Left ventricle myocardium inferior (tissue), 1 donor: ENCODE measurements at places on chromosomes 6 and 20. TPM values are rescaled to one million over a fixed set of nuclear protein-coding genes. Genes with fewer than 3 reads are reported as not detected.

The HLA-DMA gene
- 15.8 TPM for total RNA-seq

The AGPAT1 gene
- 43.0 TPM for total RNA-seq

The WDR27 gene
- 9.1 TPM for total RNA-seq

The EBF4 gene
- total RNA-seq, result 4.9 TPM

The GPR63 gene
- 1.0 TPM for total RNA-seq

The BNIP5 gene
- total RNA-seq, result not detected

The SLC32A1 gene
- not detected for total RNA-seq

The MCHR2 gene
- total RNA-seq, result not detected

DNA sequence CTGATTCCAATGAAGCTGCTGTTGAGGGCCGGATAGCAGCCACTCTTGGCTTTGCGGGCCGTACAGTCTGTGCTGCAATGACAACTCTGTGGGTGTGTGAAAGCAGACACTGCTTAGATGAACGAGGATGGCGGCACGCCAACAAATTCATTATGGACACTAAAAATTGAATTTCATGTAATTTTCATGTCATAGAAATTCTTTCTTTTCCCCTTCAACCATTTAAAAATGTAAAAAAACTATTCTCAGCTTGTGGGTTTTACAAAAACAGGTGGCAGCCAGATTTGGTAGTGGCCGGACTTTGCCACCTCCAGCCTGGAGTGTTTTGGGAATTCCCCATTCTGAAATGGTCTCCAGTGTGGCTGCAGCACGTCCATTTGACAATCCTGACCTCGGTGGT is 26.0 kb downstream of the MAS1 start:
- no peak overlapping the region for H3K27ac ChIP-seq
- no peaks in the 10 kb centered on the region for H3K36me3 ChIP-seq
- no peak overlapping the region for H3K4me3 ChIP-seq
- H3K27me3 ChIP-seq, result peaks cover 12% of the 10 kb centered on the region
- no peaks in the 10 kb centered on the region for H3K4me1 ChIP-seq

DNA sequence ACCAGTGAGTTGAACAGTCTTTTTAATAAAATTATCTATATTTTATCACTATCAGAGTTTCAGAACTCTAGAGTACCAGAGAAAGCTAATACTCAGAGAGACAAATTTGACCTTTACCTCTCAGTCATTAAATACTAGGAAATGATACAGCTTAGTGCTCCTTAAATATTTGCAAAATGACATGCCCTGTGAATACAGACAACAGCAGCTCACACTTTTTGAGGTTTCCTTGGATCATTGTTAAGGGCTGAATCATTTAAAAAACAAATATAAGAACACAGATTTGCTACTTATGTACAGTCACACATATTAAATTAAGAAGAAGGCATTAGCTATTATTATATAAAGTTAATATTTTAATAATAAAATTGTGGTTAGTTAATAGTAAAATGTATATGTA is 1158.7 kb upstream of the EYS start:
- H3K27ac ChIP-seq, result no peak overlapping the region
- no peaks in the 10 kb centered on the region for H3K36me3 ChIP-seq
- no peaks in the 10 kb centered on the region for H3K27me3 ChIP-seq
- H3K4me1 ChIP-seq, result no peaks in the 10 kb centered on the region
- no peak overlapping the region for H3K4me3 ChIP-seq

DNA sequence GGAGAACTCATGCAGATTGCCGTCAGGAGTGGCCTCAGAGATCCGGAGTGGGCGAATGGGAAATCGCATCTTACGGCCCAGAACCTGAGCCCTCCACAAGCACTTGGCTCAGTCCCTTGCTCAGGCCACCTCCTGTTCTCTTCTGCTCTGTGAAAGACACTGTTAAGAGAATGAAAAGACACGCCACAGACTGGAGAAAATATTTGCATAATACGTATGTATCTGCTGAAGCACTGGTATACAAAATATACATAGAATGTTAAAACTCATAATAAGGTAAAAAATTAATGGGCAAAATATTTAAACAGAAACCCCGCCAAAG is 838 bp upstream of the POM121L2 start:
- H3K36me3 ChIP-seq, result no peaks in the 10 kb centered on the region
- H3K4me3 ChIP-seq, result peak overlapping the region; percentile 65
- peaks cover 80% of the 10 kb centered on the region for H3K27me3 ChIP-seq
- DNase-seq, result no peak
- H3K4me1 ChIP-seq, result peaks cover 12% of the 10 kb centered on the region

DNA sequence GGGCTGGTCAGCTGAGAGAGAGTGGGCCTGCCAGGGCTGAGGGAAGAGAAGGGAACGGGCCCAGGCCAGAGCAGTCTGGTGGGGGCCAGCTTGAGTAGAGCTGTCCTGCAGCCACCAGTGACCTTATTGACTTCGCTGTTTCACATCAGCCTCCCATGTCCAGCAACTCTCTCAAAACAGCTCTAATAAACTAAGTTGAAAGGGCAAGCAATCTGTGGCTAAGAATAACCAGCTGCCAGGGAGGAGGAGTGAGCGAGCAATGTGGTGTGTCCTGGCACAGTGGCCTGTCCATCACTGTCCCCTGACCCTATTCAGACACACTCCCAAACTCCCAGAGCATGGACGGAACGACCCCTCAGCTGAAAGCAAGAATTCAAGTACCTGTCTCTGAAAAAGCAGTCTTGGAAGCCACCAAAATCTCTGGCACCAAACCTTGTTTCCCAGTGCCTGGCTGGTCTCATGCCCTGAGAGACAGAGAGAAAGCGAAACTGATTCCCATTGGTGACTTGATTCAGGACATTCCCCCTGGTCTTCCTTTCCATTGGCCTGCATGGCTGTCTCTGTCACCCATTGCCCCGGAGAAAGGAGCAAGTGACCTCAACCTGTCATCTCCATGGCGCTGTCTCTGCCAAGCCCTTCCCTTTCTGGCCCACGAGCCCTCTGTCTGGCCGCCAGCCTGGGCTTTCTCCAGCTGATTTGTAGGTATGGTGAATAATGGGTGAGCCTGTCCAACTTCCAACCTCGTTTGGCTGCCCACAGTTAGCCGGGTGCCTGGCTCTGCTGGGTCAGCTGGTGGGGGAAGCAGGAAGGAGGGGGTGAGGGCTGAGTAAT is at the start of gene DDO:
Gene DDO (minus strand): TSS at position 490 of the 831 bp plus-strand sequence. CDS start 2,113 bp downstream, outside the sequence.
- H3K36me3 ChIP-seq, result no peaks in the 10 kb centered on the region
- peak within 1 kb of the TSS; percentile 91 for H3K27ac ChIP-seq
- DNase-seq, result peak; percentile 86
- peaks cover 19% of the 10 kb centered on the region for H3K4me1 ChIP-seq

- no peak overlapping the region for H3K4me3 ChIP-seq
- no peaks in the 10 kb centered on the region for H3K27me3 ChIP-seq
- DNase-seq, result no peak
- peaks cover 46% of the 10 kb centered on the region for H3K4me1 ChIP-seq
- no peak overlapping the region for H3K27ac ChIP-seq
Observed at GRCh38 chr20:48791014-48791413, 36.8 kb downstream of the PREX1 start.

DNA sequence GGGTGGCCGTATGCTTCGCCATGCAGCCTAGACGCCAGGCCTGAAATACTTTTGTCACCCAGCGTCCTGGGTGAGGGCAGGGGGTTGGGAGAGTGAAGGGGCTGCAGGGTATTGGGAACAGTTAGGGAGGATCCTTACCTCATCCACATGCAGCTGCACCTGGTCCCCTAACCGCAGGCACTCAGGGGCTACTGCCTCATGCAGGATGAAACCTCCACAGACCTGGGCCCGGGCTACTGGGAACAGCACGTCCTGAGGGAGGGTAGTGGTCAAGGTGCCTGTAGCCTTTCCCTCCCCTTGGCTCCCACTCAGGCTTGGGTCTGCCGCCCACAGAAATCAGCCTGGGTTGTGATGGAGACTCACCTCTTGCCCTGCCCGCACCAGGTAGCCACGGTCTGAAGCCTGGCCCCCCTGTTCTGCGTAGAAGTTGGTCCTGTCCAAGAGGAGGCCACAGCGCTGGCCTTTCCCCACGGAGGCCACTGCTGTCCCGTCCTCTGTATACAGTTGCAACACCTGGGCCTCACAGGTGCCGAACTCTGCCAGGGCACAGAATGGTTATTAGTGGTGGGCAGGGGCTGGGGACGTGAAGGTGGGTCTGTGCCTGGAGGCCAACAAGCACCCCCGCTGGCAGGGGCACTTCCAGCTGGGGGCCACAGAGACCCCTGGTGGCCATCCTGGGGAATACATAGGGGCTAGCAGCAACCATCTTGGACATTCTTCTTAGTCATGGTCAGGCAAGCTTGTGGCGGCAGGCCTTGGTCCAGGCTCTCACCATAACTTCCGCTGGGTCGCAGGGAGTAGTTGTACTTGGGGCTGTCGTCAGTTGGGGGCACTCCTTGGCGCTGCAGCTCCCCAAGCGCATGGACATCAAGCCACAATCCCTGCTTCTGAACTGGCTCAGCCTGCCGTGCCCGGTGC is 8.6 kb downstream of the AARS2 start:
- no peaks in the 10 kb centered on the region for H3K27me3 ChIP-seq
- H3K4me1 ChIP-seq, result peaks cover 14% of the 10 kb centered on the region
- peak; percentile 24 for DNase-seq
- no peak overlapping the region for H3K4me3 ChIP-seq

DNA sequence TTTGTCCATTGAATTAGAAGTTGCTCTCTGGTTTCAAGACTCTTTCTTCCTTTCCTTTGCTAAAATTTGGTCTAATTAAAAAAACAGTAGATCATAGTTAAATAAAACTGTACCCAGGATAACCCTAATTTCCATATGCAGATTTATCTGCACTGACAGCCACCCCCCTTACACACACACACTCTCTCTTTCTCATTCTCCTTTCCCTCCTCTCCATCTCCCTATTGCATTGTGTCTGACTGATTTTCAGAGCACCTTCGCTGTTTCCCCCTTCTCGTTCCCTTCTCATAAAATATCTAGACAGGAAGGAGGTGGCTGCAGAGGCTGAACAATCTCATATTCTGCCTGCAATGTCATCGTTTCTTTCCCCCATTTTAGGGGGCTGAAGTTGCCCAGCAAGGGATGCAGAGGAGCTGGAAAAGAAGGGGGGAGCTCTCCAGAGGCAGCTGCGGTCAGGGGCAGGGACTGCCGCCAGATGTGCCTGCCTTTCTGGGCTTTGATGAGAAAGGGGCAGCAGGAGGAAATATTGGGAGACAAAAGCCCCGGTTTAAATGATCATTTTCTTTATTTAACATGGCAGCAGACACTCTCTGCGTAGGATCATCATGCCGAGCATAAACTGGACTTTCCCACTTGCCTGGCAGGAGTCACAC is 22.5 kb upstream of the MMS22L start:
- no peak for DNase-seq
- peaks cover 12% of the 10 kb centered on the region for H3K27me3 ChIP-seq
- H3K36me3 ChIP-seq, result no peaks in the 10 kb centered on the region

GRCh38 chr6:165769401-165769800 is 106.4 kb upstream of the PDE10A start:
- DNase-seq, result no peak
- peak overlapping the region; percentile 47 for H3K27ac ChIP-seq
- peaks cover 33% of the 10 kb centered on the region for H3K4me1 ChIP-seq
- H3K4me3 ChIP-seq, result no peak overlapping the region
- H3K27me3 ChIP-seq, result no peaks in the 10 kb centered on the region
- no peaks in the 10 kb centered on the region for H3K36me3 ChIP-seq

- no peaks in the 10 kb centered on the region for H3K36me3 ChIP-seq
- DNase-seq, result no peak
- no peak overlapping the region for H3K4me3 ChIP-seq
- peaks cover 92% of the 10 kb centered on the region for H3K4me1 ChIP-seq
- H3K27me3 ChIP-seq, result no peaks in the 10 kb centered on the region
Observed at GRCh38 chr6:112235956-112236355, 18.4 kb downstream of the LAMA4 start.

DNA sequence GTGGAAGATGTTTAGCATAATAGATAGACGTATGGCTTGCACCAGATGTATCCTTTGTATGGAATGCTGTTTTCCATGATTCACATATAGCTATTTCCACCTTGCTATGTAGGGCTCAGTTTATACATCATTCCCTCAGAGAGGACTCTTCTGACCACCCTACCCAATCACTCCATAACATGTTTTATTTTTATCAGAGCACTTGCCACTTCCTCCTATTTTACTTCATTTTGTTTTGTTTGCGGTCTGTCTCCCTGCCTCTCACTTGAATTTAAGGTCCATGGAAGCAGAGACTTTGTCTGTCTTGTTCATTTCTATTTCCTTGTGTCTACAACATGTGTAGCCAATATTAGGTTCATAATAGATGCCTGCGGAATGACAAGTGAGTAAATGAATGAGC is 266.9 kb upstream of the CITED2 start:
- no peak for DNase-seq
- H3K4me1 ChIP-seq, result peaks cover 21% of the 10 kb centered on the region
- no peak overlapping the region for H3K4me3 ChIP-seq
- no peak overlapping the region for H3K27ac ChIP-seq
- no peaks in the 10 kb centered on the region for H3K27me3 ChIP-seq
- no peaks in the 10 kb centered on the region for H3K36me3 ChIP-seq

- no peaks in the 10 kb centered on the region for H3K36me3 ChIP-seq
- peaks cover 53% of the 10 kb centered on the region for H3K27me3 ChIP-seq
- H3K4me1 ChIP-seq, result no peaks in the 10 kb centered on the region
- no peak overlapping the region for H3K4me3 ChIP-seq
- DNase-seq, result no peak
- no peak overlapping the region for H3K27ac ChIP-seq
Observed at GRCh38 chr20:64153410-64153809, 10.8 kb upstream of the MYT1 start.

DNA sequence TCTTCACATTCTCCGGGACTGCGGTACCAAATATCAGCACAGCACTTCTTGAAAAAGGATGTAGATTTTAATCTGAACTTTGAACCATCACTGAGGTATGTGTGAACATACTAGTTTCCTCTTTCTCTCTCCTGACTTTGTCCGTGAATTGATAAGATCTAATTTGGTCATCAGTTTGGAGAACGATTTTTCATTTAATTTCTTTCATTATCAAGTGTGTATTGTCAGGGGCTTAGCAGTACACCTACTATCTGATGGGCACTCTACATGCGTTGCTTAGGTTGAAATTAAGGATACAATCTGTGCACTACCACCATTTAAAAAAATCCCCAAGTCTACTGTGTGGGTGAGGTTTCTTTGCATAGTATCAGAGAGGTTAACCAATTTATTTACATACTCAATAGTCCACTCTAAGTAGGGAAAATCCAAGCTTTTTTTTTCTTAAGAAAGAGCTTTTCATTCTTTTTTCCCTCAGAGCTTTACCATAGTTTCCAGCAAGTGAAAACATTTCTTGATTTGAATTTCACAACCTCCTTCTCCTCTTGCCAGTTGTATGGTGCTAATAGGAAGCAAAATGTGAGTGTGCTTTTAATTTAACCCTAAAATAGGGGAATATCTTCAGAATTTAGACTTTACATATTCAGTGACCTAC is 105.4 kb upstream of the ESR1 start:
- no peak overlapping the region for H3K4me3 ChIP-seq
- H3K4me1 ChIP-seq, result no peaks in the 10 kb centered on the region
- peaks cover 29% of the 10 kb centered on the region for H3K27me3 ChIP-seq
- H3K27ac ChIP-seq, result peak overlapping the region; percentile 33
